Gastroesophageal sphincter (tissue), 4 donors: ENCODE measurements at places on chromosomes 4 and X.

GRCh38 chrX:19776753-19777152, 110.6 kb downstream of the SH3KBP1 start:
- no peak for ATAC-seq

DNA sequence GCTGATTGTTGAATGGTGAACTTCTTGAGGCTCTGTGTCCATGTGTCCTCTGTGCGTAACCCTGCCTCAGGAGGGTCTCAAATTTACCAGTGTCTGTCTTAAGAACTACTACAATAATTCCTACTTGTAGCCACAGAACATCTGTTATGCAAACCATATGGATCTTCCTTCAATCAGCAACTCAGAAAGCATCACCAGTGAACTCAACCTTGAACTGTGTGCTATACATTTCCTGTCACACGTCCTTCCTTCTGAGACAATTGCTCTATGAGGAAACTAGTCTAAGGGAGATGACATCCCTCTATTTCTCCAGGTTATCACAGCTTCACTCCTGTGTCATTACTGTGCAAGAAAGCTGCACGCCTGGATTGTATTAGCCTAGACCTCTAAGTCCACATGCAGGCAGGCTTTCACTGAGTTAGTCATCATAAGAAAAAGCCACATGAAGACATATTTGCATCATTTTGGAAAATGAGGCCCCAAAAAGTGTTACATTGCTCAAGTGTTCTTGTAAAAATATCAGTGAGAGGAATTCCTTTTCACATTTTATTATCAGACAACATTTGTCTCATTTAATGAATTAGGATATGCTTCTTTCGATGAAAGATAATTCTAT, 157.8 kb downstream of the AFF2 start:
- ATAC-seq = no peak

GRCh38 chr4:23762551-23762950, 127.3 kb downstream of the PPARGC1A start:
- no peak for ATAC-seq

DNA sequence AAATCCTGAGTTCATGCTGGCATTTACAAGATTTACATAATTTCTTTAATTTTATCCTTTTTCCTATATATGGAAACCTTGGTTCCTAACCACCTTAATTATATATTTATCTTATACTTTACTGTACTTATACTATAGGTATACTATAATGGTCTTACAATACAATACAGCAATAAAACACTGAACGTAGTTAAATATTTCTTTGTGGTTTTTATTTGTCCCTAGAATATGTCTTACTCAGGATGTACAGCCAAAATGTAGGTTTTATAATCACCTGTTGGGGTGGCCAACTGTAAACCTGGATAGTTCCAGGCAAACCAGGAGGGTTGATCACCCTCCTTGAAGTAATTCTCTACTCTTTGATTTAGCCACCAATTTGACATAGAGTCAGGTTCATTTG, 48.4 kb upstream of the KIT start:
- ATAC-seq = no peak

DNA sequence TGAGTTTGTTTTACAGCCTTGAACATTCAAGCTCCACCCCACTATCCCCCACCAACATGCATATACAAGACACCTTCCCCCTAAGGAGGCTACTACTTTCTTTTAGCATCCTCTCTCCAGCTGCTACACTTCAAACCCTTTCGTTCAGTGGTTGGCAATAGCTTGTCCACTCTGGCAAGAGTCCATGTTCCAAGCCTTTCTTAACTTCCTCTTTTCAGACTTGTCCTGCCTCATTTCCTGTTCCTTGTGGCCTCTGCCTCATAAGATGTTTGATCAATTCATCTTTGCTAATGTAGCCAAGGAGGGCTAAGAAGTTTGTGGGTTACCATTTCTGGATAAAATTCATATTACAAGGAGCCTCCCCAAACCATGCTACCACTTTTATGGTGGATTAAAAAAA, 20.8 kb upstream of the ZCCHC12 start:
- peak; percentile 38 for ATAC-seq
